A172 (cell line): ENCODE measurements at places on chromosomes 5 and 9. TPM values are rescaled to one million over a fixed set of nuclear protein-coding genes. Genes with fewer than 3 reads are reported as not detected.

DNA sequence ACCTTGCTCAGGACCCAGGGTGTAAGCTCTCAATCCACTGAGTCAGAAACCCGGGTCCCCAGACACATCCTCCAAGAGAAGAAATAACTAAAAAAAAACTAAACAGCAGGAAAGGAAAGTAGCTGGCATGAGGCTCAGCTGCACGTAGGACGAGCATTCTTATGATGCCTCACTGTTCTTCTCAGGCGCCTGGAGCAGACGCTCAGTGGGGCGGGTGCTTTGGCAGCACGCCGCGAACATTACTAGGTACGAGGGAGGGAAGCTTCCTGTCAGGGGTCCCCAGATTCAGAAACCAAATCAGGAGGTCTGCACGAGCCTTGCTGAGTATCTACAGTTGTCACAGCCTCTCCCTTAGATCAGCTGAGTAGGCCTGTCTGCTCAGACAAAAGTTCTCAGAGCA, 85.8 kb downstream of the SECISBP2 start:
- no peak for DNase-seq

- DNase-seq = peak; percentile 44
Measured at GRCh38 chr9:36995927-36996705, 38.0 kb downstream of the PAX5 start.

- no peak for DNase-seq
Measured at GRCh38 chr5:12237837-12238575, 333.8 kb upstream of the CTNND2 start.

DNA sequence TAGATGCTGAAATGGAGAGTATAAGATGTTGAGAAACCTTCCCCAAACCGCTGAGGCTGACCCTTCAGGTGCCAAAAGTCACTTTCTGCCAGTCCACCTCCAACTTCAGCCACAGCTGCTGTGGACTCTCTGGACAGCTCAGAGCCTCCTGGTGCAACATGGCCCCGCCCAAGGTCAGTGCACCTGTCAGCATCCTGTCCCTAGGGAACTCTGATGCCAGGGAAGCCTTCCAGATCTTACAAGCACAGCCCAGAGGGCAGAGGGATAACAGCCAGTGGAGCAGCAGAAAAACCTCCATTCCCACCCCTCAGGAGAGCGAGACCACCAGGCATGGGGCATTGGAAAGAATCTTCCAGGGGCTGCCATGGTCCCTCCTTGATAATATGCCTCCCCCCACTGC, 10.5 kb upstream of the PTGES2 start:
- DNase-seq = peak; percentile 61

- DNase-seq = no peak
Measured at GRCh38 chr9:77546376-77546950, 101.7 kb downstream of the GNA14 start.

Gene ITGA1
- 0.71 and 3.7 TPM in 2 replicates for total RNA-seq

Gene RNF208
- total RNA-seq = 0.09 and 0.17 TPM in 2 replicates
